Activated T-helper 1 cell treated with anti-CD3 and anti-CD28 coated beads, Interleukin-12 subunit alpha, Interleukin-12 subunit beta, Interleukin-2, Interleukin-4 antibody, amounts not matched to agents 30 ng/mL and 10 ng/mL and 1 ng/mL, durations not matched to agents 14 hours and 24 hours and 36 hours (primary cell): ENCODE measurements at places on chromosomes 7 and 10. TPM values are rescaled to one million over a fixed set of nuclear protein-coding genes. Genes with fewer than 3 reads are reported as not detected.

- no peak for DNase-seq
Observed at GRCh38 chr10:10745291-10745690, 272.4 kb upstream of the CELF2 start.

GRCh38 chr10:37390926-37391325 is 265.5 kb downstream of the ANKRD30A start:
- DNase-seq: no peak

DNA sequence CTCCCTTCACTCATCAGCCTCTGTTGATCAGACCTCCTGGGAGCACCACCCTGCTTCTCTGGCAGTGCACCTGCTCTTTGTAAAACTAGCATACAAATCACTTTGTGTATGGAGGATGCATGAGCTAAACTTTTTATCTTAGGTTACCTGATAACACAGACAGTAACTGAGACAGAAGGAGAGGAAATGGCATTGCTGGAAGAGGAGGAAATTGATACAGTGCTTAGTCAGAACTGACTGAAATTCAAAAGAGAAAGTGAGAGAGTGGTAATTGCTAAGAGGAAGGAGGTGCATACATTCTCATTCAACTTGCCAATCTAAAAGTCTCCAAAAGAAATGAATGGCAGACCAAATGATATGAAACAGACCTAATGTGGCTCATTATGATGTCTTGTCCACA is 1120.7 kb downstream of the GATA3 start:
- DNase-seq: no peak

DNA sequence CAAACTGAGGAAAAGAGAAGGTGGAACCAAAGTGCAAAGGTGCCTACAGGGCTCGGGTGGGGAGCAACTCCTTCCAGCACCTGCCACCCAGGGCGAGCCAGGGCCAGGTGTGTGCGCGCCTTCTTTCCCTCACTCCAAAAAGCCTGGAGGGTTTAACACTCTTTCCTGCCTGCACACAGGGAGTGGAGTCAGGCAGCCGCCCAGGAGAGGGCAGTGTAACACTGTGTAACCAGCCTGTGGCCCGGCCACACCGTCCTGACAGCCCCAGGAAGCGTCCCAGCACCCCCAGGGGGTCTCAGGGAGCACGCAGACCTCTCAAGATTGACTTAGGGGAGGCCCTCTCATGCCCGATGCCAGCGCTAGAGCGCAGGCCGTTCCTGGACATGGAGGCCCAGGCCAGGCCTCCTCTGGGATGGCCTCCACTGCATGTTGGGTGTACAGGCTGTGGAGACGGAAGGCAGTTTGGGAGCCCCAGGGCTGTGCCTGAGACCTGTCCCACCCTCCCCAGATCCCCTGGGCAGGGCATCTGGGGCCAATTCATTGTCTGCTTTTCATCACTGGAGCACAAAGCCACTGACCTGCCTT is 13.4 kb downstream of the BRI3 start:
- no peak for DNase-seq

- no peak for DNase-seq
Observed at GRCh38 chr10:110076559-110077318, 69.0 kb downstream of the ADD3 start.

- no peak for DNase-seq
Observed at GRCh38 chr10:127832501-127832900, 60.2 kb downstream of the CLRN3 start.

DNA sequence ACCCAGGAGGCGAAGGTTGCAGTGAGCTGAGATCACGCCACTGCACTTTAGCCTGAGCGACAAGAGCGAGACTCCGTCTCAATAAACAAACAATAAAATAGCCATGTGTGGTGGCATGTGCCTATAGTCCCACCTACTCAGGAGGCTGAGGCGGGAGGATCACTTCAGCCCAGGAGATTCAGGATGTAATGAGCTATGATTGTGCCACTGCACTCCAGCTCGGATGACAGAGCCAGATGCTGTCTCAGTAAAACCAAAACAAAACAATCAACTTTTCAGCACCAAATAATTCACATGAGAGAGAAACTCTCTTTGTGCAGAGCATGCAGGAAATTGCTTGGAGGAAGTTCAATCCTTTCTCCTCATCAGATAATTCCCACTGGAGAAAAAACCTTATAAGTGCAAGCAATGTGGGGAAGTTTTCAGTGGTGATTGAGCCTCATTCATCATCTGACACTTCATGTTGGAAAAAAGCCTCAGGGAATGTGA is 13.4 kb upstream of the FIS1 start:
- no peak for DNase-seq

DNA sequence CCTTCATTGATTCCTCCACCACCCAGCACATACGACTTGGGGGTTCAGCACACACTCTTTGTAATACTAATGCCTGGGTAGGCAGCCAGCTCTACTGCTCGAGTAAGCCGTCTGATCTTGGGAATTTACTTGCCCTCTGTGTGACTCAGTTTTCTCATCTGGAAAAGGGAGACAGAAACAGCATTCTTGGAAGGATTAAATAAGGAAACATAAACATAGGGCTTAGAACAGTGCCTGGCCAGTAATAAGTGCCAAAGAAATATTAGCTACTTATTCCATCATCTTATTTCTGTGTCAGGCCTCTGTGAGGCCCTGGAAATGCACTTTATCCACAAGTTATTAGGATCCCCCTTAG is 130.1 kb downstream of the TNS3 start:
- DNase-seq: no peak

DNA sequence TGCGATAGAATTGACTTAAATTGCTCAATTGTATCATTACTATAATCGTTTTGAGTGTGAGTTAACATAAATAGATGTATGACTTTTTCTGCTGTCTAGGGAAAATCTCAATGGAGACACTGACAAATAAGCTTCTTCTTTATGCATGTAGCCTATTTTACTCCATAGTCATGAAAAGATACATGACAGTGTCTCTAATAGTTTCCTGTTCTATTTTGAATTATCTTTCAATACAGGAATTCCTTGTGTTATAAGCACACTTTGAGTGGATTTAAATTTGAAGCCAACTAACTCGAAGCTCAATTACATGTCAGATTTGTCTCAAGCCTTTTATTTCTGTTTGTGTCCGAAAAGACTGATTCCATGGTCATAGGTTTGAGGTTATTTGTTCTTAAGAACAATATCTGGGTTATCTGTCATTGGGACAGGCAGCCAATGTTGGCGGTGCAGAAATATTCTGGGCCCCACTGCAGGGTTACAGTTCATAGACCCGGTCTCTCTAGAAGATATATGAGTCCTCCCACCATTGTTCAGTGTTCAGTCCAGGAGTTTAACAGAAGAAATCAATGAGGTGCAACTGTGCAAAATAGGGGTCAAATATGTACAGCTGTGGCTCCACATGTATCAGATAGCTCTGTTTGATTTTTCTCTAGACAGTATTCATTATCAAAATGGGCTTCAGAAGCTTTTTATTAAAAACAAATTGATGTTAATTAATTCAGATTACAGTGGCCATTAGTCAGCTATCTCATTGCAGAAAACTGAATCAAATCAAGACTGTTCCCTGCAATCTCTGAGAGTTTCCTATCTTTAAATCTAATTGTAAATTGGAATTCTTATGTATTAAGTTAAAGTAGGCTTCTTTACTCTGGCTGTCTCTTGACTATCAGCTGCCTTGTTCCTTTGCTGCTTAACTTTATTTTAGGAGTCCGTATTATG is 1238.8 kb downstream of the NXPH1 start:
- DNase-seq: no peak

GRCh38 chr10:20953120-20953519 is 56.0 kb upstream of the NEBL start:
- no peak for DNase-seq

- no peak for DNase-seq
Observed at GRCh38 chr7:18889436-18889835, 228.0 kb downstream of the TWIST1 start.

DNA sequence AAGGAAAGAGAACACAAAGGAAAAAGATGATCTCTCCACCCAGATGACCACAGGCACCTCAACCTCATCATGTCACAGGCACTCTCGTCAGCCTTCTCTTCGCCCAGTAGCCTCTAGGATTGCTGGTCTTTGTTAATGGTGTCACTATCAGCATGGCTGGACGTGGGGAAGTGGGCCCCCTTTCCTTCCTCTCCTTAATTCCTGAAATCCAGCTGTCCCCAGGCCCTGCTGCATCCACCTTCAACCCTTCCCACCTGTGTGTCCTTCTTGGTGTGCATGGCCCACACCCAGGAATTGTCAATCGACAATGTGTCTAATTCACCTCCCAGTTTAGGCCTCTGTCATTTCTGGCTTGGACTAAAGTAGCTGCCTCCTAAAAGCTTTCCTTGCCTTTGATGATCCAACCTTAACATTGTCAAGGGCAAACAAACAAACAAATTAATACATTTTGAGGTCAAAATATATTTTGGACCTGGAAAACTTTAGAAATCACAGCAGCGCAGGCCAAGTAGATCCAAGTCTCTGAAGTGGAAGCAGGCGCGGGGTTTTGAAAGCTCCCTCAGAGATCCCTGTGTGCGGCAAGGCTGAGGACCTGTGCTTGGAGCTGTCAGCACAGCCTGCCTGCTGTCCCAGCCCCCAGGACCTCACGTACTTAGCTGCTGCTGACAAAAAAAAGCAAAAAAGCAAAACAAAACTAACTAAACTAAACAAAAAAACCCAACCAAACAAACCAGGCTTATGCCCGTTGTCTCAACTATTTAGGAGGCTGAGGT is 193.3 kb upstream of the LYZL2 start:
- no peak for DNase-seq

GRCh38 chr10:64528294-64529002 is 1007.2 kb downstream of the REEP3 start:
- DNase-seq: no peak

- DNase-seq: no peak
Observed at GRCh38 chr7:30424506-30424905, 54.1 kb downstream of the NOD1 start.

DNA sequence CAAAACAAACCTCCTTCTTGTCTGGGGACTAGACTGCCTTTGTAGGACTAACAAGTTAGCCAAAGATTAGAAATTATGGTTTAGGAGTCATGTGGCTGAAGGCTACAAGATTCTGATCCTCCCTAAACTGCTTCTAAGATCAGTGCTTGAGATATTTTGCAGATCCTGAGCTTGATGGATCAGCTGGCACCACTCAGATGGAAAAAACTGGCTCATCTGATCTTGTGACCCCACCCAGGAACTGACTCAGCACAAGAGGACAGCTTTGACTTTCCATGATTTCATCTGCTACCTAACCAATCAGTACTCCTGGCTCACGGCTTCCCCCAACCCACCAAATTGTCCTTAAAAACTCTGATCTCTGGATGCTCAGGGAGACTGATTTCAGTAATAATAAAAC is 271.5 kb upstream of the TAC1 start:
- DNase-seq: no peak

- no peak for DNase-seq
Observed at GRCh38 chr7:100415448-100415847, 13.1 kb downstream of the ZCWPW1 start.

DNA sequence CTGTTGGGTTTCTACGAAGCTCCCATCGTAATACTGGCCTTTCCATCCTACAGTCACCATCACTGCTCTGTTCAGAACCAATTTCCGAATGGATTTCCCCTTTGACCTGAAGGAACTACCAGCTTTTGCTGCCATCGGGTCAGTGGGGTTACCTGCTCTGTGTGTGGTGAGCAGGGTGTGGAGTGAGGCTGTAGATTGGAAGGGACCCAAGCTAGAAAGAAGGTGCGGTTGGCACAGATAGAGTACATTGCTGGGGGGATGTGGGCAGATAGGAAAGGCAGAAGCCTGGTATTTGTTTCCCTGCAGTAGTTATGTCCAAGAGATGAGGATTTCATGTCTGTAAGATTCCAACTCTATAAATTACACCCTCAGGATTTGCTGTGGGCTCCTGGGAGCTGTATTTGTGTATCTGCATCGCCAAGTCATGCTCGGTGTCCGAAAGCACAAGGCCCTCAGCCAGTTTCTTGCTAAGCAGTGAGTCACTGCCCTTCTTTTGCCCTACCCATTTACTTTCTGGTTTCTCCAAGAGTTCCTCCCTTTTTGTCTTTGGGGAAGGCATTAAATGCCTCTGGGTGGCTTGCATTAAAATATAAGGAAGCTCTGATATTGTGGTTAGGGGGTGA is 15.4 kb downstream of the CLCN1 start:
- no peak for DNase-seq

- no peak for DNase-seq
Observed at GRCh38 chr10:113356794-113357680, 195.8 kb upstream of the HABP2 start.

- DNase-seq: no peak
Observed at GRCh38 chr7:1233333-1234048, 819 bp downstream of the UNCX start.

DNA sequence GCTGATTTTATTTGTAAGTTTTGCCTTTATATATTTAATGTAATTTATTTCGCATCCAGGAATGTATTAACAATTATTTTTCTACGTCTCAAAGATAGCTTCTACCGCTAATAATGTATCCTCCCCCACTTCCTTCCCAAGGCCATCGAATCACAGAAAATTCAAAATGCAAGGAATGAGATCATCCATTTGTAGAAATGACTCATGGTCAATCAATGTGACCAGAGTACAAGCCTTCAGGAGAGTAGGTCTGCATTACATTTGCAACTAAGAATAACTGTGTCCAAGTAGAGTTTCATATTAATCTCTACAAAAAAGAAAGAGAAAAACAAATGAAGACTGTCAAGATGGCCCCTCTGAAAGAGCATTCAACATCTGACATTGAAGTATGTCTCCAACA is 205.9 kb upstream of the PHF14 start:
- DNase-seq: no peak

- DNase-seq: no peak
Observed at GRCh38 chr7:94666879-94667587, 11.1 kb upstream of the SGCE start.

DNA sequence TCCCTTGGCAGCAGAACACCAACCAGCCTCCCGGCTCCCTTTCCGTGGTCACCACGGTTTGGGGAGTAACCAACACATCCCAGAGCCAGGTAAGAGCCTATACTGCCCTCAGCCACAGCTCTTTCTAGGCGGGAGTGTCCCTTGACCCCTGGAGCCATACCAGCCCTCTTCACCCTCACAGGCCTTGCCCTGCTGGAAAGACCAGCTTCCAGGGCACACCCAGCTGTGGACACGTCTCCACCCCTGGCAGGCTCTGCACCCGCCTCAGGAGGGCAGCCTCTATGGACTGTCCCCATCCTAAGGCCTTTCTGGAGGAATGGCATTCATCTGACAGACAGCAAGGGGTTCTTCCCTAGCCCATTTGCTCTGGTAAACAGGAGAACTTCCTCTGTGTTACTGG is 57.5 kb upstream of the PPIF start:
- DNase-seq: no peak

GRCh38 chr7:116779931-116780330 is 82.5 kb upstream of the CAPZA2 start:
- no peak for DNase-seq

The GBX1 gene
- not detected in 2 replicates for total RNA-seq

The SLIT1 gene
- 0.08 and 0.15 TPM in 2 replicates for total RNA-seq

The PIK3AP1 gene
- total RNA-seq: 8.2 and 9.9 TPM in 2 replicates

The TMEM209 gene
- total RNA-seq: 47.4 and 55.0 TPM in 2 replicates

The GHRHR gene
- total RNA-seq: not detected in 2 replicates

The RPP30 gene
- total RNA-seq: 78.3 and 80.4 TPM in 2 replicates

The EXOC4 gene
- total RNA-seq: 51.6 and 58.6 TPM in 2 replicates

The ADARB2 gene
- total RNA-seq: 0.05 and 0.20 TPM in 2 replicates

The NKX6-2 gene
- total RNA-seq: not detected in 2 replicates
